ENCODE measurements at places on chromosomes 16 and 17. TPM values are rescaled to one million over a fixed set of nuclear protein-coding genes. Genes with fewer than 3 reads are reported as not detected.

The ESRP2 gene
- total RNA-seq: 2.0 TPM

- H3K27me3 ChIP-seq: no peaks in the 10 kb centered on the region
- no peak for DNase-seq
- no peaks in the 10 kb centered on the region for H3K4me1 ChIP-seq
- no peaks in the 10 kb centered on the region for H3K36me3 ChIP-seq
- no peak overlapping the region for H3K4me3 ChIP-seq
Measured at GRCh38 chr16:57897996-57898395, 72.9 kb downstream of the CNGB1 start.

- H3K27ac ChIP-seq: no peak overlapping the region
- H3K27me3 ChIP-seq: no peaks in the 10 kb centered on the region
- H3K4me3 ChIP-seq: no peak overlapping the region
- H3K36me3 ChIP-seq: no peaks in the 10 kb centered on the region
- no peak for DNase-seq
Measured at GRCh38 chr17:56030009-56030624, 123.2 kb upstream of the ANKFN1 start.

DNA sequence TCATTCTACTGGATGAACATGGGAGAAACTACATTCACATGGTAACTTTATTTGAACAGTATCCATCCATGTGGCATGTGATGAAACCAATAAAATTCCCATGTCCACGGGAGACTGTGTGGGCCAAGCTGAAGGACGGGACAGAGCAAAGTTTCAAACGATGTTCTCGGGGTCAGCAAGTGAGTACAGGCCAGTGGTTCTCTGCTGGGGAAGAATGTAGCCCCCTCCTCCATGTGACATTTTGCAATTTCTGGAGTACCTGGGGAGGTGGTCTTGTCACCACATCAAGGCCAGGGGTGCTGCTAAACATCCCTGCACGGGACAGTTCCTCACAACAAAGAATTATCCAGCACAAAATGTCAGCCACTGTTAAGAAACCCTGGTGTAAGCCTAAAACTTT is 7.4 kb upstream of the TANGO6 start:
- no peak overlapping the region for H3K27ac ChIP-seq
- no peaks in the 10 kb centered on the region for H3K36me3 ChIP-seq
- H3K4me1 ChIP-seq: no peaks in the 10 kb centered on the region
- no peak overlapping the region for H3K4me3 ChIP-seq
- H3K27me3 ChIP-seq: no peaks in the 10 kb centered on the region
- no peak for DNase-seq

GRCh38 chr16:12133729-12134128 is 157.2 kb downstream of the SNX29 start:
- H3K27me3 ChIP-seq: no peaks in the 10 kb centered on the region
- no peaks in the 10 kb centered on the region for H3K4me1 ChIP-seq
- peaks cover 6% of the 10 kb centered on the region for H3K36me3 ChIP-seq
